ENCODE measurements at places on chromosomes 1 and 21.

DNA sequence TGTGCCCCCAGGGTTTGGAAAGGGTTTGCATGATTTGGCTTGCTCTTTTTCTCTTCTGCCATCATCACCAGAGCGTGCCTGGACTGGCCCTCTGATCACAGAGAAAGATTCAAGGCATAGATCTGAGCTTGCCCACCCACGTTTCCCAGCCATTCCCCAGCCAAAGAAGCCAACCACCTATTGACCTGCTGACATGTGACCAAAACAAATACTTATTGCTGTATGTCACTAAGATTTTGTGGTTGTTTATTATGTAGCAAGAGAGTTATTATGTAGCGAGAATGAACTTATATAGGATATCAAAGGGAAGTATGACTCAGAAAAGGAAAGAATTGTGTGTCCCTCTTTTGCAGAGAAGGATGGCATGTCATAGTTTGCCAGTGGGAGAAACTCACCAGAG is 59.9 kb downstream of the UBE2U start:
- no peak for DNase-seq

DNA sequence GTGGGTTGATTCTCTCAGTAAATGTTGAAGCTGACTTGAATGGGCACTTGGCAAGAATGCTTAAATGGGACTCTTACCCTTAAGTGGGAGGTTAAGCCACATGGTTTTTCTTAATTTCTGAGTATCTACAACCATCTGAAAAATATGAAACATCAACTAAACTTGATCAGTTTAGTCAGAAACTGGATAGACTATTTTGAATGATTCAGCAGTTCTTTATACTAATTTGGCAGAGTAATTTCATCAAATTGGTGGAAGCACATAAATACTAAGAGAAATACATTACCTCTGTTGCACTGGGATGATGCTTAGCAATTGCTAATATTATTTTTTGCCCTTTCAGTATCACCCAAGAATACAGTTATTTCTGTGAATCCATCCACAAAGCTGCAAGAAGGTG is 4.7 kb downstream of the VCAM1 start:
- no peak for DNase-seq

- DNase-seq, result no peak
These were observed 516.6 kb downstream of the PTPRC start for GRCh38 chr1:199155166-199156019.

GRCh38 chr1:24769656-24770651 is 24.7 kb downstream of the CLIC4 start:
- DNase-seq, result no peak

DNA sequence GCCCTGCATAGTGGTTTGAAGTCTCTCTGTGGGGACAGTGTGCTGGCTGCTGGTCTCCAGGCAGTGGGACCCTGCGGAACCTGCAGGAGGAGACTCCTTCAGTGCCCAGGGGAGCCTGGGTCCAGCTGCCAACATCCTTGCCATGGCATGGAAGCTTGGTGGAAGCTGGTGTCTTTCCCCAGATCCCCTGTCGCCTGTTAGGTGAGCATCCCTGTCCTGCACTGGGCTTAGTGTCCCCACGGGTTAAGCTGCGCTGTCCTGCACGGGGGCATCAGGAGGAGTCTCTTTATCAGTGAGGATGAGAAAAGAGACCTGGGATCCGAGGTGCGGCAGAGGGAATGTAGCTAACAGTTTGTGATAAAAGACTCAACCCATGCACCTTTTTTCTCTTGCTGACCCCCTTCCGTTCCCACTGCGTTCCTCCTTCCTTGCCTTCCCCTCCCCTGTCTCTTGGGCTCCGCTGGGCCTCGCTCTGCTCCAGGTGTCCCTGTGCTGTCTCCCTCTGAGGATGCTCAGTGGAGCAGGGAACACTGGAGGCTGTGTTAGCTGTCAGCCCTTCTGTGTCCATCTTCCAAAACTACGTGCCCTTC is 59.3 kb downstream of the SLC37A1 start:
- no peak for DNase-seq

DNA sequence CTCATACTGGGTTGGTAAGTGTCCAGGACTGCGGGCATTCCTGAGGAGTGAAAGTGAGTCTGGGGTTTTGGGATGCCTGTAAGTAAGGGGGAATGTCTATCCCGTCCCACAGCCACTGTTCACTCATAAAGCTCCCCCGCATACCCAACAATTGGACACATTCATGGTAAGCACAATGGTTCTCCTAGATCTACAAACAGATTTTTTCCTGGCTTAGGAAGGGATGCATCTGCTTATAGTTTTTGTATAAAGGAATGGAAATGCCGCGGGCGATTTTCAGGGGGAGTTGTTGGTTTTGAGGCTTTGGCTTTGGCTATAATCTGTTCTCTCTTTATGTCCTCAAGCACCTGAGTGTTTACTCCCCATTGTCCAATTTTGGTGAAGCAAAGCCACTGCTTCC is 7.1 kb downstream of the ERVH48-1 start:
- no peak for DNase-seq

GRCh38 chr21:33878824-33879223 is 36.8 kb downstream of the ATP5PO start:
- no peak for DNase-seq

GRCh38 chr1:86823386-86823785 is 90.5 kb downstream of the SELENOF start:
- no peak for DNase-seq

DNA sequence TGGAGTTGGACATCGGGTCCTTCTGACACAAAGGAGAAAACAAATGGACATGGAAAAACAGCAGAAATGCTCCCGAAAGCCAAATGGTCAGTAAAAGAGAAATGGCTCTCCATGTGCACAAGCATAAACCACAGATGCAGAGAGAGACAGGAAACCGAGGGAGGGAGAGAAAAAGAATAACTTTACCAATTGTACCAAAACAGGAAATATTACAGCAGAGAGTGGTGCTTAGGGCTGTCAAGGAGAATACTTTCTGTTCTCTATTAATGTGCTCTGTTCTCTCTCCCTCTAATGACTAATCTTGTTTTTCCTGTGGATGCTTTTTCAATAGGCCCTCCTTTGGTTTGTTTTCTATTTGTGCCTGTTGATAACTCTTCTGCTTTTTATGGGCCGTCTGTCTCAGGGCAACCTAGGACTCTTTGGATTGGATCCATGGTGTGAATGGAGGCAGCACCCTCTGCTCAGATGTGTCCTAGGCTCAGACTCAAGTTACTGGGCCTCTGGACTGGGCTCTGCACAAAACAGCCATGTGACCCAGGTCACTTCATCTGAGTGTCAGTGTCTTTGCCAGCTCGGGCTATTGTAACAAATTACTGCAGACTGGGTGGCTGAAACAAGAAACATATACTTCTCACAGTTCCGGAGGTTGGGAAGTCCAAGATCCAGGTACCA is 663.0 kb downstream of the NPHP4 start:
- DNase-seq, result no peak

- no peak for DNase-seq
These were observed 172.5 kb downstream of the ST6GALNAC5 start for GRCh38 chr1:77039739-77040138.

- DNase-seq, result no peak
These were observed 79.5 kb downstream of the RUNX1 start for GRCh38 chr21:34969423-34970166.

GRCh38 chr1:33943978-33944377 is 80.1 kb downstream of the HMGB4 start:
- DNase-seq, result no peak

GRCh38 chr1:109901141-109901523 is 9.5 kb upstream of the CSF1 start:
- DNase-seq, result no peak

- DNase-seq, result no peak
These were observed 15.5 kb downstream of the CD101 start for GRCh38 chr1:117017062-117017461.

DNA sequence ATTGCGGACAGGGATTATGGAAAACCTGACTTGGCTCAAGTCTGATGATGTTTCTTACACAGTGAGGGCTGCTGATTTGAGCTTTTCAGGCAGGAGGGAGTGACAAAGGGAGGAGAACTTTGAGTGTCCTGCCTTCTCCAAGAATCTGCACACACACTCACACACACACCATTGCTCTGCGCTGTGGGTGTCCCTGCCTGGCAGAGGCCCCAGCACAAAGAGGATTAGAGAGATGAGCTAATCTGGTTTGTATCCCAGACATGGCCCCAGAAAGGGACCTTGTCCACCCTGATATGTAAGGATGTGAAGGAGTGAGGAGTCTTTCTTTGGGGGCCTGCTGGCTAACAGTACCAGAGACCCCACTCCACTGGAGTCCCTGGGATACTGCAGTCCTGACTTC is 5.9 kb upstream of the WNT2B start:
- DNase-seq, result no peak

DNA sequence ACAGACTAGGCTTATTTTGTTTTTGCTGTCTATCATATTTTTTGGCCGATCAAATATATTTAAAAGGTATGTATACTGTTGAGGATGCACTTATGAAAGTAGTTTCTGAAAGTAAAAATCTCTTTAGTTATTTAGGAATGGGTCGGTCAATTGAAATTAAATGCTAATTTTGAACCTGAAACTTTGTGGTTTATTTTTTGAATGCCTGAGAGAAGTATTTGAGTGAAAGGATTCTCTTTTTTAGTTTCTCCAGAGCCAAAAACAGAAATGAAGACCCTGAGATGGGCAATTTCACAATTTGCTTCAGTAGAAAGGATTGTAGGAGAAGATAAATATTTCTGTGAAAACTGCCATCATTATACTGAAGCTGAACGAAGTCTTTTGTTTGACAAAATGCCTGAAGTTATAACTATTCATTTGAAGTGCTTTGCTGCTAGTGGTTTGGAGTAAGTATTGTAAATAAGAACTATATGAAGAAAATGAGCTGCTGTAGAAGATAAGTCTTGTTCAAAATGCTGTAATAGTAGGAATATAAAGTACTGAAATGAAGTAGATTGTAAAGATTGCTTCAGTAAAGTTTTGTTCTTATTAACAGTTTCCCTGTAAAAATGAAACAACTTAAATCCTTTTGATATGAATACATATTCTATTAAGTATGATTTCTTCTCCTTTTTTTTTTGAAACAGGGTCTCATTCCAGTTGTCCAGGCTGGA is 11.5 kb downstream of the USP1 start:
- DNase-seq, result no peak

- no peak for DNase-seq
These were observed 70.7 kb upstream of the CAMK1G start for GRCh38 chr1:209512821-209513220.

DNA sequence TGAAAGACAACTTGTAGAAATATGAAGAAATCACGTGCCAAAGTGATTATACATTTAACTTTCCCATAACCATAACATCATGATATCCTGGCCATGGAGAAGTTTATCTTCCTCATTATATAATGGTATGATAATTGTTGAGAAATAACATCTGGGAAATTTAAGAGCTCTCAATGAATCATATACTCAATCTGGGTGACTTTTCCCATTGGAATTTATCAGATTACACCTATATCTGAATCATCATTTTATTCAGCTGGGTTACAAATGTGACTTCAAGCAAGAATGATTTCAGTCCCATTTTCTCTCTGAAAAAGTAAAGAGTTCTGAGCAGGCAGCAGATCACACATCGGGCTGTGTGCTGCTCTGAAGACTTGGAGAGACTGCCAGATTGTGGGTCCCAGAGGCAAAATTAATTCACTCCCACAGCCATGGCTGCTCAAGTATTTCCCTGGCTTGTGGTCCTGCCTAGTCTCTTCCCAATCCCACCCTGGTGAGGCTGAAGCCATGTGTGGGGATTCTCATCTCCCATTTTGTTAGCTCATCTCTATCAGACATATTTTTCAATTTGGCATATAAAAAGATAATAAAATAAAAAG is 278.0 kb downstream of the MRPL39 start:
- no peak for DNase-seq

DNA sequence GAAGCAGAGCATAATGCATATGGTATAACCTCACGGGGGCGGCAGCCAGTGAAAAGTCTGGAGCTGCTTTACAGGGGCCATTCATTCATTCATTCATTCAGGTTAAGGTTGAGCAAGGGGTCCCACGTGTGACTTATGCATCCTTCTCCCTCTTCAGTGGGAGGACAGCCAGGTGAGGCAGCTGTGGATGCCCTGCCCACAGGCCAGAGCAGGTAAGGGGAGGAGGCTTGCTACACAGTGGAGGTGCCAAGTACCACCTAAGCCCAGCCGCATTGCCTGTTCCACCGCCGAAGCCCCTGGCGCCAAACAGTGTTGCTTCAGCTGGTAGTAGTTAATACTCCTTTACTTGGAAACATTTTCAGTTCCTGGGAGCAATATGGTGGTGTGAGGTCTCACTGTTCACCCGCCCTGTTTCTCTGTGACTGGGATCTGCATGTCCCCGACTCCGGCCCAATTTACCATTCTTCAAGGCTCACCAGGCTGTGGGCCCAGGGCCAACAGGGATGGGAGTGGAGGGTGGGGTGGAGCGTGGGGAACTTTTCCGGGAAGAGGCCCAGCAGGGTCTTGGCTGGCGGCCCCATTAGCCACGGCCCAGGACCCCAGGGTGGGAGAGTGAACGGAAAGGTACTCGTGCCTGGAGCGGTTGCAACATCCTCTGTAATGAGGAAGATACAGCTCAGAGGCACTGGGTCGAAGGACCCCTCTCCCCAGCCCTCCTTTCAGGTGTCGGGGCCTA is 722 bp upstream of the PODN start:
- DNase-seq, result no peak

- DNase-seq, result no peak
These were observed 218.7 kb downstream of the RERE start for GRCh38 chr1:8598783-8599182.

DNA sequence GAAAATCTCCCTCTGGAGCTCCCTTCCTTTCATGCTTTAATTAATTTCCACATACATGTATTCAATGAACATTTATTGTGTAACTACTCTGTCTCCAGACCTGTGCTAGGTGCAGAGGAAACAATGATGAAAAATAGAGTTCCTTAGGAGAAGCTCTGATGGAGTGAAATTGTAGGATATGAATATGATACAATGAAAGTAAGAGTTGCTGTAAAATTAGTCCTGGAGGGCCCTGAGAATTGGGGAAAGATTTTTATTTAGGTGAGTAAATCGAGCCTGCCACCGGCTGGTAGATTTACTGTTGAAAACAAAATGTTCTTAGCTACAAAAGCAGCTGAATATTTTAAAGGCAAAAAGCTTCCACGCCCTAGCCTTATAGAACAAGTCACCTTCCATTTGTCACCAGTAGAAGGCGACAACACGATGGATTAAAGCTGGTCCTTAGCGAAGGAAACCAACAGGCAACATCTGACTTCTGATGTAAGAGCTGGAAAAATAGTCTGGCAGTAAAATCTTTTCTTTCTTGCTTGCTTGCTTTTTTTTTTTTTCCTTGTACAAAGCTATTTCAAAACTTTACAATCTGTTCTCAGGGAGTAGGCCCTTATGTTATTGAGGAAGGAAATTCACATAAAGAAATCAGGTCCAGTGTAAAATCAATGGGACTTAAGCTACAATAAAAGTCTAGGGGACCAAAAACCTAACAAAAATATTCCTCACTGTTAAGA is 82.0 kb upstream of the ROR1 start:
- DNase-seq, result peak; percentile 43

- no peak for DNase-seq
These were observed 17.5 kb downstream of the INSRR start for GRCh38 chr1:156841295-156841855.
